ENCODE measurements at places on chromosomes 13 and 19.

- H3K27me3 ChIP-seq = no peaks in the 10 kb centered on the region
- no peak overlapping the region for H3K27ac ChIP-seq
- H3K4me3 ChIP-seq = no peak overlapping the region
- H3K36me3 ChIP-seq = no peaks in the 10 kb centered on the region
- no peak for DNase-seq
Measured at GRCh38 chr13:29976535-29976934, 126.1 kb upstream of the UBL3 start.

GRCh38 chr13:97726664-97727280, 226.7 kb upstream of the IPO5 start:
- H3K27ac ChIP-seq = peak overlapping the region; percentile 27
- no peaks in the 10 kb centered on the region for H3K27me3 ChIP-seq
- peaks cover 8% of the 10 kb centered on the region for H3K4me1 ChIP-seq
- DNase-seq = no peak
- H3K4me3 ChIP-seq = no peak overlapping the region

- no peak for DNase-seq
- H3K4me3 ChIP-seq = no peak overlapping the region
- no peaks in the 10 kb centered on the region for H3K4me1 ChIP-seq
- H3K27me3 ChIP-seq = no peaks in the 10 kb centered on the region
- no peaks in the 10 kb centered on the region for H3K36me3 ChIP-seq
- H3K27ac ChIP-seq = no peak overlapping the region
Measured at GRCh38 chr13:85527316-85527715, 271.9 kb downstream of the SLITRK6 start.

GRCh38 chr13:46303742-46304385, 83.2 kb downstream of the RUBCNL start:
- DNase-seq = no peak
- no peak overlapping the region for H3K27ac ChIP-seq
- H3K36me3 ChIP-seq = no peaks in the 10 kb centered on the region
- no peaks in the 10 kb centered on the region for H3K4me1 ChIP-seq

- H3K4me3 ChIP-seq = no peak overlapping the region
- H3K36me3 ChIP-seq = no peaks in the 10 kb centered on the region
- no peaks in the 10 kb centered on the region for H3K27me3 ChIP-seq
- DNase-seq = no peak
- no peaks in the 10 kb centered on the region for H3K4me1 ChIP-seq
Measured at GRCh38 chr13:83183439-83184149, 698.7 kb downstream of the SLITRK1 start.

DNA sequence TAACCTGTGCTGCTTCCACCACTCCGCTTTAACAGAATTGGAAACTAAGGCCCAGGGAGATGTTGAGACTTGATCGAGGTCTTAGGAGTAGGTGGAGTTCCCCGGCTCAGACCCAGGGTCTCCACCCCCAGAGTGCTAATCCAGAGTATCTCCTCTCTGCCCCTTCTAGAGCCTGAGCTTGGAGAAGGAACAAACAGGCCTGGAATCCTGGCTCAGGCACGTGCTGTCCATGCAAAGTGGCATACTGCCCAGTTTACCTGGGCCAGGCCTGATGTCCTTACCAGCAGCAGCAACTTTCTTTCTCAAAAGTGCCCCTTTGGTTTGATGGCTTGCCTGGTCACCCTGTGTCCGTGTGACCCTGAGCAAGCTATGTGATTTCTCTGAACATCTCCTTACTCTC, 3.7 kb downstream of the SYNGR4 start:
- H3K36me3 ChIP-seq = no peaks in the 10 kb centered on the region
- no peak for DNase-seq
- no peak overlapping the region for H3K27ac ChIP-seq
- no peaks in the 10 kb centered on the region for H3K27me3 ChIP-seq

DNA sequence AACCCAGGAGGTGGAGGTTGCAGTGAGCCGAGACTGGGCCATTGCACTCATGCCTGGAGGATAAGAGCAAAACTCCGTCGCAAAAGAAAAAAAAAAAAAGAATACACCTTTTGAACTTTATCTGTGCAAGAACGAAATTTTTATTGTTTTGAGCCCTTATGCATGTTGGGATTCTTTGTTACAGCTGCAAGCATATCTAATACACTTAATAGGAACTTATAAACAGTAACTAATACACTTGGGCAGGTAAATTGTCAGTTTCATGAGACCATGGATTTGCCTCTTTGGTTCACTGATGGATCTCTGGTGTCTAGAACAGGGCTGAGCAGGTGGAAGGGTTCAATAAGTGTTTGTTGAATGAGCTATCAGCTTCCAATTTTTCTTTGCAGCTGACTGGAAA, 108.1 kb downstream of the CACNA1A start:
- DNase-seq = no peak
- peaks cover 35% of the 10 kb centered on the region for H3K27me3 ChIP-seq
- H3K36me3 ChIP-seq = no peaks in the 10 kb centered on the region
- H3K4me1 ChIP-seq = no peaks in the 10 kb centered on the region
- H3K27ac ChIP-seq = no peak overlapping the region

DNA sequence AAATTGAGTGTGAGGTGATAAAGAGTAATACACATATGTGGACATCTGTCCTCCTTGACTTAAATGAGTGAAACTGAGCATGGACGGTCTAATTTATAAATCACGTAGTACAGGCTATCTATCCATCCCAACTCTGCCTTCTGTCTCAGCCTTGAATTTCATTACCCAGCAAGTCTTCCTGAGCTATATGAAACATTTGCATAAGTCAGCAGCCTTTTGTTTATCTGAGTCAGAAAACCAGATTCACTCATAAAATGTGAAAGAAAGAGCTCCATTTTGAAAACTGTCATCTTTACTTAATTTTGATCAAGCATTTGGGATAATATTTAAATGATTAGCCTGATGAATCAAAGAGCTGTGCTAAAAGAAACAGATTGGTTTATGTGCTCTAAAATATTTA, 197.9 kb downstream of the LHFPL6 start:
- H3K4me1 ChIP-seq = peaks cover 89% of the 10 kb centered on the region
- no peaks in the 10 kb centered on the region for H3K36me3 ChIP-seq
- no peaks in the 10 kb centered on the region for H3K27me3 ChIP-seq

GRCh38 chr13:25752957-25753551, 298.8 kb downstream of the SHISA2 start:
- no peak overlapping the region for H3K4me3 ChIP-seq
- H3K4me1 ChIP-seq = no peaks in the 10 kb centered on the region
- H3K27me3 ChIP-seq = peaks cover 50% of the 10 kb centered on the region
- peak; percentile 44 for DNase-seq
- no peak overlapping the region for H3K27ac ChIP-seq

GRCh38 chr19:821825-822503, at the start of gene PLPPR3:
Gene PLPPR3 (minus strand): TSS chr19:821955. CDS start chr19:821559, 396 bp downstream.
- H3K27ac ChIP-seq = no peak within 1 kb of the TSS
- peak within 1 kb of the TSS; percentile 63 for H3K4me3 ChIP-seq
- no peaks in the 10 kb centered on the region for H3K36me3 ChIP-seq

DNA sequence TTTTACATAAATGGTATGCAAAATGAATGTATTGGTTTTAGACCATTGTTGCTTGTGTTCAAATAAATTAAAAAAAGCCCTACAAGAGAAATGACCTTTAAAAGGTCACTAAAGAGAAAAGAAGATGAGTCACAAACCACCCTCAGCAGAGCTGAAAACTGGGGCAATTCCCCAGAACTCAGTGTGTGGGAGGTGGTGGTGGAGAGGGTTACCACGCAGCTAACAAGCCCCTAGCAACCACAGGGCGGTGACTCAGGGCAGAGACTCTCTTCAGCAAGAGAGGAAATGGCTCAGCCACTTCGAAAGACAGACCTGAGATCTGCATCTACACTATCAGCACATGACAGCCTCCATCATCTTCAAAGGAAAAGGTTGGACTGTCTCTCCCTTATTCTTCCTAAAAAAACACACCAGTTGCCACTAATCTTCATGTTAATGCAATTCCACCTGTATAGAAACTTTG, 29.4 kb upstream of the NDFIP2 start:
- no peaks in the 10 kb centered on the region for H3K36me3 ChIP-seq
- H3K4me3 ChIP-seq = no peak overlapping the region
- H3K27ac ChIP-seq = no peak overlapping the region
- H3K27me3 ChIP-seq = no peaks in the 10 kb centered on the region
- DNase-seq = no peak

DNA sequence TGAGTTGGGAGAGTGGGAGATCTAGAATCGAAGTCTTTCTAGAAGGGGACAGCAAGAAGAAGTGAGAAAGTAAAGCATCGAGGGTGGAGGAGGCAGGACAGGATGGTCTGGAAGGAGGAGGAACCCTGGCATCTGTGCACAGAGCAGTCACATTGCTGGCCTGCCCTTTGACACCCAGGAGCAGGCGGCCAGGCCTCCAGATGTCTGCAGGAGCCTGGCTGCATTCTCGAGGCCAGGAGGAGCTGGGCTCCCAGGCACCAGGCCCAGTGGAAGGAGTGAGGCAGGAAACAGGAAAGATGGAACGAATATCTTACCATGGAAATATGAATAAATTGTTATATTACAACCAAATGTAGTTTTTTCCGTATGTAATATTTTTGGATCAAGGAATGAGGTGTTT, 27.7 kb upstream of the ARGLU1 start:
- no peaks in the 10 kb centered on the region for H3K27me3 ChIP-seq
- H3K4me3 ChIP-seq = no peak overlapping the region
- H3K27ac ChIP-seq = no peak overlapping the region
- DNase-seq = peak; percentile 51
- peaks cover 19% of the 10 kb centered on the region for H3K4me1 ChIP-seq
- H3K36me3 ChIP-seq = no peaks in the 10 kb centered on the region

- DNase-seq = no peak
- no peaks in the 10 kb centered on the region for H3K27me3 ChIP-seq
- no peak overlapping the region for H3K4me3 ChIP-seq
- no peaks in the 10 kb centered on the region for H3K36me3 ChIP-seq
- no peaks in the 10 kb centered on the region for H3K4me1 ChIP-seq
- no peak overlapping the region for H3K27ac ChIP-seq
Measured at GRCh38 chr13:47908197-47908902, 92.7 kb downstream of the SUCLA2 start.

DNA sequence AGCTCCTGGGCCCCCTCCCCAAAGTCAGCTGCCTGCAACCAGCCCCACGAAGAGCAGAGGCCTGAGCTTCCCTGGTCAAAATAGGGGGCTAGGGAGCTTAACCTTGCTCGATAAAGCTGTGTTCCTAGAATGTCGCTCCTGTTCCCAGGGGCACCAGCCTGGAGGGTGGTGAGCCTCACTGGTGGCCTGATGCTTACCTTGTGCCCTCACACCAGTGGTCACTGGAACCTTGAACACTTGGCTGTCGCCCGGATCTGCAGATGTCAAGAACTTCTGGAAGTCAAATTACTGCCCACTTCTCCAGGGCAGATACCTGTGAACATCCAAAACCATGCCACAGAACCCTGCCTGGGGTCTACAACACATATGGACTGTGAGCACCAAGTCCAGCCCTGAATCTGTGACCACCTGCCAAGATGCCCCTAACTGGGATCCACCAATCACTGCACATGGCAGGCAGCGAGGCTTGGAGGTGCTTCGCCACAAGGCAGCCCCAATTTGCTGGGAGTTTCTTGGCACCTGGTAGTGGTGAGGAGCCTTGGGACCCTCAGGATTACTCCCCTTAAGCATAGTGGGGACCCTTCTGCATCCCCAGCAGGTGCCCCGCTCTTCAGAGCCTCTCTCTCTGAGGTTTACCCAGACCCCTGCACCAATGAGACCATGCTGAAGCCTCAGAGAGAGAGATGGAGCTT, 4.7 kb upstream of the CEACAM5 start:
- H3K4me1 ChIP-seq = no peaks in the 10 kb centered on the region
- no peak overlapping the region for H3K4me3 ChIP-seq
- no peak overlapping the region for H3K27ac ChIP-seq
- no peaks in the 10 kb centered on the region for H3K36me3 ChIP-seq

DNA sequence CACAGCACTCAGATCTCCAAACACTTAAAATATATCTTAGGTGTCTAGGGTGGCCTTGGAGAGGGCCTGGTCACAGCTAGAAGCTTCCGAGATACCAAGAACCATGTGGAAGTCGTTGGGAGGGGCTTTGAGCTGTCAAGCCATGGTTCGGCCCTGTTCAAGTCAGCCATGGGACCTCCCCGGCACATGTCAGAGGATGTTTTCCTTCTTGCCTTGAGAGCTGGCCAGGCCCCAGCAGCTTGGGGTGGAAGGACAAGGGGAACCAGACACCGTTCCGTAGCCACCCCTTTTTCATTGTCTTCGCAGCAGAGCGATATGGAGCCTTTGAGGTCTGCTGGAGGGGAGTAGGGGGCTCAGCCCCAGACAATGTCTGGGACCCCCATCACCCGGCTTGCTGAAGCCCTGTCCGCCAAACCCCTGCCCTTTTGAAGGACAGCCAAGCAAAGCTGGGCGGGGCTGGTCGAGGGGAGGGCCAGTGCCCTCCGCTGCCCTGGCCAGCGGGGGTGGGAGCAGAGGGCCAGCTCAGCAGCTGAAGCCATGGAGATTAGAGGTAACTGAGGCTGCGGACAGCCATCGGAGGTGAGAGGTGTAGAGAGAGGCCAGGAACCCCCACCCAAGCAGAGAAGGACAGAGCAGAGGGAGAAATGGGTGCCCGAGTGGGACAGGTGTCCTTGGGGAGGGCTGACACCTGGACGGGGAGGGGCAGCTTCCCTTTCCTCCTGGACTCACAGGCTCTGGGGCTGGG, 435 bp downstream of the KLK11 start:
- no peak overlapping the region for H3K27ac ChIP-seq
- H3K4me3 ChIP-seq = no peak overlapping the region
- peaks cover 93% of the 10 kb centered on the region for H3K27me3 ChIP-seq

DNA sequence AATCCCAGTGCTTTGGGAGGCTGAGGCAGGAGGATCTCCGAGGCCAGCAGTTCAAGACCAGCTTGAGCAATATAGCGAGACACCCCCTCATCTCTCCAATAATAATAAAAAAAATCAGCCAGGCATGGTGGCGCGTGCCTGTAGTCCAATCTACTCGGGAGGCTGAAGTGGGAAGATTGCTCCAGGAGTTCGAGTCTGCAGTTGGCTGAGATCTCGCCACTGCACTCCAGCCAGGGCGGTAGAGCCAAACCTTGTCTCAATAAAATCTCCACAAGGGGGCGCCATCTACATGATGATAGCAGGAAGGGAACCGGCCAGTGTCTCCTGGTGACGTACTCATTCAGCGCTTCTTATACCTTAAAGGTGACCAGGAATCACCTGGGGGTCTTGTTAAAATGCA, 13.6 kb upstream of the C5AR1 start:
- DNase-seq = no peak
- H3K4me3 ChIP-seq = no peak overlapping the region
- H3K27me3 ChIP-seq = no peaks in the 10 kb centered on the region
- H3K27ac ChIP-seq = no peak overlapping the region
- no peaks in the 10 kb centered on the region for H3K4me1 ChIP-seq
